Activated CD4-positive, alpha-beta T cell treated with anti-CD3 and anti-CD28 coated beads for 36 hours (primary cell): ENCODE measurements at places on chromosomes 1 and 21. TPM values are rescaled to one million over a fixed set of nuclear protein-coding genes. Genes with fewer than 3 reads are reported as not detected.

GRCh38 chr1:46654012-46654411 is 14.2 kb downstream of the ATPAF1 start:
- DNase-seq = no peak

GRCh38 chr1:164786980-164787833 is 228.2 kb downstream of the PBX1 start:
- DNase-seq = peak; percentile 74

GRCh38 chr21:41879190-41879998 is at the start of gene PRDM15:
TSS of gene PRDM15 (minus strand) at chr21:41879344. CDS start at chr21:41860363, 18,981 bp downstream.
- peak; percentile 92 for DNase-seq

DNA sequence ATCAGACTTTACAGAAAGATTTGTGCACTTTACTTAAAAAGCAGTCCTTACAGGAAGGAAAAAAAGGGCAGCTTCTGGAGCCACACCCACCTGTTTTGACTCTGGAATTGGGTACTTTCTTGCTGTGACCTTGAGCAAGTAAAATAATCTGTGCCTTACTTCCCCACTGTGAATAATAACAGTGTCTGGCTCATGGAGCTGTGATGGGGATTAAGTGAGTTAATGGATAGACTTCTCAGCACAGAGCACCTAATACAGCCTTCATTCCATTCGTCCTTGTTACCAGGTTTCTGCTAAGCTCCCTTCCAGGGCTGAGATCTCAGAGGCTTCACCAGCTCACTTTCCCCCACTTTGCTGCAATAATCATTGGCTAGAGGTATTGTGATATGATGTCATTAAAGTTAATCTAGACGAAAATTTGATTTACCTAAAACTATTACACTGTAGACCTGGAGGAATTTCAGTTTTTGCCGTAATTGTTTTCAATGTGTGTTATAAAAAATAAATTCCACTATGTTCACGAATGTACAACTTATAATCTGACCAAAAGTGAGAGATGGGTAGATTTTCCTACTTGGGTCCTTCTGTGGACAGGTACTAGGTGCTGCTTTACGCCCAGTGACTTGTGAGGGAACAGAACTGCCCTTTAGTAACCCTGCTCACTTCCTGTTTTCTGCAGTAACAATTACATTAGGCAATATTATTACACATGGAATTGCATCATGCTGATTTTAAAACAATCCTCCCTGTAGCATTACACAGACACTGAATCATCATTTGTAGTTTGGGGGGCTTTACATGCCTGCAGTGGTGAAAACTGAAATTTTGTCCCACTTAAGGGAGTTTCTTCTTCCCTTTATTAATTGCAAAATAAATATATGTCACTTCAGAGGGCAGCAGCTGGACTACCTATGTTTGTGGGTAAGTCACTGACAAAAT is 19.7 kb upstream of the ABCG1 start:
- DNase-seq = no peak

GRCh38 chr1:223041481-223041880 is 101.6 kb downstream of the TLR5 start:
- DNase-seq = no peak

DNA sequence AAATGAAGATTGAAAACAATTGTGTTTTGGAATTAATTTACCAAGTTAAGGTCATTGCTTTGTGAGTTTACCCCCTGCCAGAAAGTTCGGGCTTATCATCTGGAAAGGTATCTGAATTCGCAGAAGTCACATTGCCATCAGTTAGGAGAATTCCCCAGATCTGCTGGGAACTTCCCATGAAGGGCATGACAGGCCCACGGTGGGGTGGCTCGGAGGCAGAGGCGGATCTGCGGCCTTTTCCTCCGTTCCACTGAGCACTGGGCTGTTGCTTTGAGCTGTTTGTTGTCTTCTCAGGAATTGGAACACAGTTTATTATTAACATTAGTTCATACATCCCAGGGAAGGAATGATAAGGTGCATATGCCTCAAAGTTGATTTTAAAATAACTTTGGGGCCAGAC is 320.0 kb downstream of the CAMTA1 start:
- no peak for DNase-seq

- no peak for DNase-seq
These were observed 7.3 kb downstream of the C8B start for GRCh38 chr1:56958526-56958925.

DNA sequence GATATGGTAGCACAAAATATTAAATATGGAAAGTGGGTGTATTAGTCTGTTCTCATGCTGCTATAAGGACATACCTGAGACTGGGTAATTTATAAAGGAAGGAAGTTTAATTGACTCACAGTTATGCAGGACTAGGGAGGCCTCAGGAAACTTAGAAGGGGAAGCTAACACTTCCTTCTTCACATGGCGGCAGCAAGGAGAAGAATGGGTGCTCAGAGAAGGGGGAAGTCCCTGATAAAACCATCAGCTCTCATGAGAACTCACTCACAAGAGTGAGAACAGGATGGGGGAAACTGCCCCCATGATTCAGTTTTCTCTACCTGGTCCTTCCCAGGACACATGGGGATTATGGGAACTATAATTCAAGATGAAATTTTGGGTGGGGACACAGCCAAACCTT is 15.8 kb upstream of the BACE2 start:
- no peak for DNase-seq

RIMKLA gene
- 6.7 TPM for total RNA-seq

CNIH3 gene
- 1.8 TPM for total RNA-seq

MYOG gene
- not detected for total RNA-seq
